ENCODE measurements at places on chromosomes 6 and 20.

DNA sequence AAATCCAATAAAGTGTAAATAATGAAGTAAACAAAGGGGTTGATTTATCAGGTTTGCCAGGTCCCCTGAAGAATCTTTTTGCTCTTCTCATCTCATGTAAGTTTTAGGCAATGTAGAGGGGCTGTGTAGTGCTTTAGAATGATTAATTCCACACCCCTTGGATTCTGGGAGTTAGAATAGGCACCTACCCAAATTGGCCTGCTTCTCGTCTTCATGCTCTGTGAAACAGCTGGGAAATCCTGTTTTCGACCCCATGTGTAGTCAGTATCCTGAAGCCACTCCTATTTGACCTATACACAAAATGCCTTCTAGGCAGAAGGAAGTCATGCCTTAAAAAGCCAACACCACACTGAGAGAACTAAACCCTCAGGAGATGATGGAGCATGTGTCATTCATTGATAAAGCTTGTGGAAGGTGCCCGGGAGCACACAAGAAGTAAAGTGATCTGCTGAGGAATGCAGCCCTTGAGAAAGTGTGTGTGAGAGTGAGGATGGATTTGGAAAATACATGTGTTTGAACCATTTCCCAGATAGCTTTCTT is 170.9 kb downstream of the KLHL32 start:
- no peak for DNase-seq

DNA sequence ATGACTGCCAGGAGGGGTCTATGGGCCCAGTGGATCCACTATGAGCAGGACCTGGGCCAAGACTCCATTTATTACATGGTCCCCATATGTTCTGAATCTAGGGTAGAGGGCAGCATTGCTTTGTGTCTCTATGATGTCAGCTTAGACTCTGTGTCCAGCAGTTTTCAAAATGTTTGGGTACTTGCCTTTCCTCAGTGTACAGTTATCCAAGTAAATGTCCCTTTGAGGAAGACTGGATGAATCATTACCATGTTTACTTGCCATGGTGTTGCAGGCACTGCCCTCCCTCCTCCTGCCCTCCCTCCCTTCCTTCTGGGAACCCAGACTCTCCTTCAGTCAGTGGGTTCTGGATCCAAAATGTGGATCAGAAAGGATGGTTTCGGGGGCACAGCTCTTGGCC is 108.6 kb downstream of the NRN1 start:
- no peak for DNase-seq

DNA sequence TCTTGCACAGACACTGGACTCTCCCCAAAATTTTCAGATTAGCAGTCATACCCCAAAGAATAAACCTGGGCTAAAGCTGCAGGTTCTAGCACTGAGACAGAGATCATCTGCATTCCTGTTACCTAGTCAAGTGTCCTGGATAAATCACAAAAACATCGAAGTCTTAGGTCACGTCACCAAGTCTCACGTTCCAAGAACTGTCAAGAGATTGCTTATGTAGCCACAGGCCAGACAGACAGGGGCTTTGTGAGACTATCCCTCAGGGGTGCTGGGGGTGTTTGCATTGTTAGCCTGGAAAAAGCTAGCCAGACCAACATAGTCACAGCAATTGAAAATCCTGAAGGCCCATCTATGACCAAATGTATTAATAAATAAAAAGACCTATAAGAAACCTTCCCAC is 243.1 kb upstream of the PREP start:
- no peak for DNase-seq

- DNase-seq = no peak
These were observed 41.6 kb downstream of the IBTK start for GRCh38 chr6:82205930-82206392.

GRCh38 chr6:156826290-156826955 is 49.2 kb downstream of the ARID1B start:
- no peak for DNase-seq

GRCh38 chr6:53987522-53987888 is 123.7 kb upstream of the MLIP start:
- no peak for DNase-seq

GRCh38 chr6:108544606-108545005 is 16.1 kb upstream of the FOXO3 start:
- no peak for DNase-seq

Data from activated T-cell treated with anti-CD3 and anti-CD28 coated beads, Interleukin-2, amount 50 U/mL, for 4 hours (primary cell).